ENCODE measurements at places on chromosomes 5 and 9. TPM values are rescaled to one million over a fixed set of nuclear protein-coding genes. Genes with fewer than 3 reads are reported as not detected.

Gene MARCHF11
- not detected for total RNA-seq

Gene RNF180
- total RNA-seq: 11.5 TPM

Gene SMIM33
- total RNA-seq: not detected

Gene IFNB1
- not detected for total RNA-seq
